Right renal cortex interstitium (tissue), 3 donors: ENCODE measurements at places on chromosomes 2 and 18. TPM values are rescaled to one million over a fixed set of nuclear protein-coding genes. Genes with fewer than 3 reads are reported as not detected.

DNA sequence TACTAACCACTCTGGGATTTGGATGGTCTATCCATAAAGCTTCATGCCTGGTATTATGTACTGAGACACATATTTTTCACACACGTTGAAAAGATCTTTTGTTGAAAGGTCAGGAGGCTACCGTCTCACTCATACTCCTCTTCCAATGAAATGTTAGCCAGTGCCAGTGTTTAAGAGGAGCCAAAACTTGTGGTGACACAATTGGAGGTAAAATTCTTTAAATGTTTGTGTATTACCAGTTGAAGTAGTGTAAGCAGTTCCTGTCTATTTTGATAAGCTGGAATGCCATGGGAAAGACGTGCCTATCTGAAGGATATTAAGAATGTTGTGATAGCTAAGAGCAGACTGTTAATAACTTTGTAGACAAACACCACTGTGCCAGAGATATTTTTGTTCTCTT lies 32.1 kb downstream of the MARCHF7 start:
- DNase-seq: no peak

- no peak for DNase-seq
Observed at GRCh38 chr2:20125616-20126015, 74.2 kb upstream of the LAPTM4A start.

GRCh38 chr18:64202210-64202836 lies 53.4 kb upstream of the LINC00305 start:
- no peak for DNase-seq

GRCh38 chr2:108629417-108629816 lies 89.9 kb upstream of the RANBP2 start:
- no peak for DNase-seq

DNA sequence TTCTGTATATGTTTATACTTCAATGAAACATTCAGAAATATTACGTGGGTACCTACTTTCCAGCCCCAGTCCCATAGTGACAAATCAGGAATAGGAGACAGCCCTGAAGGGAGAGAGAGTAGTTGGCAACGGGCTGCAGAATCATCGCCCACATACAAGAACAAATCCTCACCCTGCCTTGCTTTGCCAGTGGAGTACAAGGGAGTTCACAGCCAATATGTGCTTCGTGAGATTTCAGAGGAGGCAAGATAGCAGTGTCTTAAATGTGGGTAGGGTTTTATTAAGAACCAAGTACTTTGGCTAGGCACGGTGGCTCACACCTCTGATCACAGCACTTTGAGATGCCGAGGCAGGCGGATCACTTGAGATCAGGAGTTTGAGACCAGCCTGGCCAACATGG lies 40.3 kb upstream of the PKDCC start:
- DNase-seq: no peak

- no peak for DNase-seq
Observed at GRCh38 chr18:40357536-40357935, 1597.5 kb upstream of the PIK3C3 start.

GRCh38 chr2:140064243-140064642 lies 1284.1 kb upstream of the NXPH2 start:
- no peak for DNase-seq

GRCh38 chr2:98293030-98293429 lies 53.2 kb upstream of the CNGA3 start:
- DNase-seq: no peak

Gene LYPD1
- 94.7 TPM for polyA plus RNA-seq

Gene GREB1L
- 2.8 TPM for polyA plus RNA-seq
